ENCODE measurements at places on chromosomes 13 and 19. TPM values are rescaled to one million over a fixed set of nuclear protein-coding genes. Genes with fewer than 3 reads are reported as not detected.

GRCh38 chr19:29285878-29286277 lies 72.9 kb upstream of the UQCRFS1 start:
- DNase-seq: peak; percentile 77

DNA sequence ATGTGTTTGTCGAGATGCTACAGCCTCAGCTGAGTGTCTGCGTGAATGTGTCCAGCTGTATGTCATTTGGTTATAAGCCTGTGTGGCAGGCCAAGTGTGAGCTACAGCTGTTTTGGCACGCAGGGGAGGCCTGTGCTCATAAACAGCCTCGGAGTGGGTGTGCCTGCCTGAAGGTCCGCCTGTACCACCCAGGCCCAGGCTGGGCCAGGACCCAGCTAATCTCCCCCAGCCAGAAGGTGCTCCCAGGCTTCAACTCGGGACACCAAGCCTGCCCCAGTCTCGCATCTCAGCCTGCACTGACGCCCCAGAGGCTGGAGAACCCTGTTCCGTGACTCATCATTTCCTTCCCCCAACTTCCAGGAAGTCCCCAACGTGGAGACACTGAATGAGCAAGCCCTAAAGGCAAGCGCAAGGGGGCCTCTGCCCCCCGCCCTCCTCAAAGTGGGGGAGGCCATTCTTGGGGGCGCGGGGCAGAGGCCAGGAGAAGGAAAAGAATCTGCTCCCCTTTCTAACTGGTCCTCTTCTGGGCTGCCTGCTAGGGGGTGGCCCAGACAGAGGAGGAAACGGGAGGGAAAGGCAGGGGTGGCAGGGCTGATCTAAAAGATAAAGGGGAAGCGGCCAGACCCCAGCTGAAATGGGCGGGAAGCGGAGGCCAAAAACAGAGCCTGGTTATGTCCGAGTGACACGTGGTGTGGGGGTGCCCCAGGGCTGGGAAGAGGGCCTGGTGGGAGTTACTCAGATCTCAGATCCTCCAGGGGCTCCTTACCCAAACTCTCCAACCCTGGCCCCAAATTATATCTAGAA lies 2.0 kb downstream of the SLC1A5 start:
- no peak for DNase-seq

DNA sequence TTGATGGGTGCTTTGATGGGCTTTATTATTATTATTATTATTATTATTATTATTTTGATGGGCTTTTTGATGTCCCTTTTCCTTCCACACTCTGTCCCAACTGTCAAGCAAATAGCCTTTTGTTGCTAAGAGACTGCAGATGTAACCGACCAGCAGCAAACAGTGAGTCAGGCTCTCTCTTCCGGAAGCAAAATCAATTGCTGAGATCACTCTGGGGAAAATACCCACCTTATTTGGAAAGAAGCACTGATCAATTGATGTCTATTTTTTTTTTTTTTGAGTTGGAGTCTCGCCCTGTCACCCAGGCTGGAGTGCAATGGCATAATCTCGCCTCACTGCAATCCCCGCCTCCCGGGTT lies 2.9 kb downstream of the LDLR start:
- DNase-seq: no peak

DNA sequence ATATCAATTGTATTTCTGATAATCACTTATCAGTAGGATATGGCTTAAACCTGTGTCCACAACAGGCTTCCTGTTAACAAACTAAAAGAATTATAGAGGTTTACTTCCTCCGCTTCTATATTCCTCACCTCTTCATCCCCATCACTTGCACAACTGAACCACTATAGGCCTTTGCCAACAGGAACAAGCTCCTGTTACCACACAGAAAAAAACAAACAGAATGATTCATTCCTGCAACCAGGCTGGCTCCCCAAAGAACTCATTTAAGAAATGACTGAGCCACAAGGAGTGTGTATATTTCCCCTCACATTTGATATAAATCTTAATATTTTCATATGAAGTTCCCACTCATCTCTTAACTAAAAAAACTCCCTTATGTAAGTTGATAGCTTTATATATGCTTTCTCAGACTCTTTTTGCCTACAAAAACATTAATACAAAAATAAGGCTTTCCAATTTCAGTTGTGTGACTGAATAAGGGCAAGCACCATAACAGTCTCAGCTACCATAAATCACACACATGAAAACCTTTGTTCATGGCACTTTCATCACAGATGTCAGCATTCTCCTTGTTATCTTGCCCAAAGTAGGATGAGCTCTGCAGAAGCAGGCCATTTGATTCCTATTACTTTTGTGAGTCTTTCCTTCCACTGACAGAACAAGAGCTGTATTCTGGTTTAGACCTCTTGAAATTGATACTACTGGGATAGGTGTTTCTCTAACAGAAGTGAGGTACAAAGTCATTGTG lies 366.8 kb downstream of the SLITRK1 start:
- no peak for DNase-seq

The F2RL3 gene
- not detected for total RNA-seq

DNA sequence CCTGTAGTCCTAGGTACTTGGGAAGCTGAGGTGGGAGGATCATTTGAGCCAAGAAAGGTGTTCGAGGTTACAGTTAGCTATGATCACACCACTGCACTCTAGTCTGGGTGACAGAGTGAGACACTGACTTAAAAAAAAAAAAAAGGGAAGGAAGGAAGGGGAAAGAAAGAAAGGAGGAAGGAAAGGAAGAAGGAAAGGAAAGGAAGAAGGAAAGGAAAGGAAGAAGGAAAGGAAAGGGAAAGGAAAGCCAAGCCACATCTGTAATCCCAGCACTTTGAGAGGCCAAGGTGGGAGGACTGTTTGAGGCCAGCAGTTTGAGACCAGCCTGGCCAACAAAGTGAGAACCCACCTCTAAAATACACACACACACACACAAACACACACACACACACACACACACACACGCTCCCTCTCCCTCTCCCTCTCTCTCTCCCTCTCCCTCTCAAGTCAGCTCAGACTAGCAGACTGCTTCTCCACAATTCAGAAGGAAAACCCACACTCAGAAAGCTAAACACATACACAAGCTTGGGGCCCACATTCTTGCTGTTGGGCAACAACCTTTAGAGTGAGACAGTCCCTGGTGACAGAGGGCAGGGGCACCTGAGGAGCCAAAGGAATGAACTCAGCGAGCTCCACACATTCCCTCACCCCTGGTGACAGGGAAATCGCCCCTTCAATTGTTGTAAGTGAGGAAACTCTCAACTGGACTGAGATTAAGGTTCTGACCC lies 2.7 kb downstream of the ZNF709 start:
- DNase-seq: no peak

DNA sequence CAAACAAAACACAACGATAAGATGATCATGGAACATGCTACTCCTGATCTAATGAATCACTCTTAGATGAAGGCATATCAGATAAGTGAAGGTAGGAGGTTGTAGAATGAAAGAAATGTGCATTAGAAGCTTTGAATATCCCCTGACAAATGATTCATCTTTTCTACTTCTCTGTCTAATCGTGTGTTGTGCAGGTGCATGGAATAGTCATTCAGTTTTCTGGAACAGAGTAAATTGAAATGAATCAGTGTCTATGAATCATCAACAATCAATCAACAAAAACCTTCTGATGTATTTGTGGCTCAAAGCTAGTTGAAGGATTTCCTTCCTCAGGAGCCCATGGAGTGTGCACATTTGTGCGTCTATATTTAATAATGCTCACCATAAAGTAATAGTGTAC lies 1290.4 kb upstream of the PCDH20 start:
- DNase-seq: no peak

- DNase-seq: no peak
These were observed 712.7 kb downstream of the UQCRFS1 start for GRCh38 chr19:28500296-28500695.

DNA sequence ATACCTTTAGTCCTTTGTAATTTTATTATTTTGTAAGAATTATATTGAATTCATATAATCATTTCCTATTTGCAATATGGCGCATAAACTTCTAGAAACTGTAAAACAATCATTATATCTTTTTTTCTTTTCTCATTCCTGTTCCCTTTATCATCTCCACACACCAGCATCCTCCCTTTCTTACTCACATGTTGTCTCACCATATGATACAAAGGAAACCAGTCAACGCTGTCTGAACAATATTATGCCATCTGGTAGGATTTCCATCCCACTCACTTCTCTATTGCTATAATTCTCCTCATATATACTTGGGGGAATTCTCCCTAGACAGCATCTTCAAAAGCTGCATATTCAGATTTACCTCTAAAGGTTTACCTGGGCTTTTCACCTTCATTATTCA lies 389.8 kb downstream of the NDFIP2 start:
- no peak for DNase-seq

The ELANE gene
- not detected for total RNA-seq

DNA sequence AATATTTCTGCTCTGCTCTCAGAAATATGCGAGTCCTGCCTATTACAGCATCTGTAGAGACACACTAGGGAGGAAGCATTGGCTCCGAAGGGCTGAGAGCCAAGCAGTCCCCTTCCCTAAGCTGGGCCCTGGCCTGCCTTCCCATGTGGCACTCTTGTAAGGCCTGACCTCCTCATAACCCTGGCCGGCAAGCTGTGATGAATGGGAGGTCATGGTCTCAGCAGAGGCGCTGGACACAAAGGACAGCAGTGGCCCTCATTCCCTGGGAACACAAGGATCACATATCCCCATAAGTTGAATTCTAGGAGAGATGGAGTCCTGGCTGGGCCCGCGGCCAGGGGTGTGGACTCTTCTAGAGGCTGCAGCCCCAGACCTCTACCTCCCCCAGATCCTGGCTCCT lies 483.3 kb downstream of the ZNF536 start:
- no peak for DNase-seq

The KIR2DL3 gene
- total RNA-seq: not detected

GRCh38 chr13:68030152-68030809 lies 800.1 kb upstream of the PCDH9 start:
- no peak for DNase-seq

The LAIR1 gene
- not detected for total RNA-seq

The FSD1 gene
- 53.9 TPM for total RNA-seq

The TBXA2R gene
- 0.64 TPM for total RNA-seq

- DNase-seq: no peak
These were observed 14.3 kb downstream of the BCAT2 start for GRCh38 chr19:48796298-48797083.

The GARIN5A gene
- 10.5 TPM for total RNA-seq

The SELENOV gene
- total RNA-seq: 6.9 TPM

DNA sequence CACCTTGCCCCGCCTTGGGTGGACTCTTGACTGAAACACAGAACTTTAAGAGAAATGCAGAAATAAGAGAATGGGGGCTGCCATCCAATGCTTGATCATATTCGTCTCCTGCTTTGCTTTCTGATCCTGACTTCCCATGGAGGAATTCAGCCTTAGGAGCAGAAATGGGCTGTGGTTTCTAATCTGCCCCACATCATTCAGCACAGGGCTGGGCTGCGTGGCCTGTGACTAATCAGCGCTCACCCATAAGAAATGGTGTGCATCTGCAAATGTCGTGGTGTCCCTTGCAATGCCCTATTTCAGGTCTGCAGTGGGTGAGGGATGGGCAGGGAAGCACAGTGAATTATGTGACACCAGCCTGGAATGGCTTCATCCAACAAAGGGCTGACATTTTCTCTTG lies 60.7 kb upstream of the URI1 start:
- no peak for DNase-seq

The MAST1 gene
- 11.8 TPM for total RNA-seq

DNA sequence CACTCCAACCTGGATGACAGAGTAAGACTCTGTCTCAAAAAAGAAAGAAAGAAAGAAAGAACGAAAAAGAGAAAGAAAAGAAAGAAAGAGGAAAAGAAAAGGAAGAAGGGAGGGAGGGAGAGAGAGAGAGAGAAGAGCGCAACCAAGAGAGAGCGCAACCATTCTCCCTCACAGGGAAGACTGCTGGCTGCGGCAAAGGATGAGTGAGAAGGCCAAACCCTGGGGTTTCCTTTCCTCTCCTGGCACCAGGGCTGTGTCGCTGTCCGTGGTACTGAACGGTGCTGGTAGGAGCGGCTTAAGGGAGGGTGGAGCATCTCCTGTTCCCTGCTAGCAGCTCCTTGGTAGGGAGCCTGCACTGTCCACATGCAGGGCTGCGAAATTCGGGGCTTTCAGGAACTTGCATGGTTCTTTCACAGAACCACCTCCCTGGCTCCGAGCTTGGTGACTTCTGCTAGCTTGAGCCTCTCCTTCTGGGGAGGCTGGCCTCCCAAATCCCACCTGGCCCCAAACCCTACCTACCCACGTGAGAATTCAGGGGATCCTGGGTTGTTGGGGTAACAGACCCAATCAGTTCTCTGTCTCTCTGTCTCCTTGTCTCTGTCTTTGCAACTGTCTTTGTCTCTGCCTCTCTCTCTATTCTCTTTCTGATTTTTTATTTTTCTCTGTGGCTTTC lies 51.1 kb upstream of the ZNRF4 start:
- peak; percentile 94 for DNase-seq

- DNase-seq: peak; percentile 94
These were observed at the start of gene SYNE4 for GRCh38 chr19:36008336-36008978. TSS of gene SYNE4 (minus strand) at chr19:36008813. CDS start at chr19:36008681, 132 bp downstream.

The SIGLEC10 gene
- total RNA-seq: not detected

GRCh38 chr19:681029-682019 lies 5.1 kb downstream of the FSTL3 start:
- no peak for DNase-seq

The GRK1 gene
- total RNA-seq: 0.31 TPM

The SSC5D gene
- 3.2 TPM for total RNA-seq

The KLK1 gene
- total RNA-seq: 2.1 TPM

GRCh38 chr19:6707011-6707657 lies 13.3 kb downstream of the C3 start:
- no peak for DNase-seq

GRCh38 chr13:45479661-45480060 lies 14.9 kb downstream of the COG3 start:
- no peak for DNase-seq

The CYP2S1 gene
- 159 TPM for total RNA-seq

DNA sequence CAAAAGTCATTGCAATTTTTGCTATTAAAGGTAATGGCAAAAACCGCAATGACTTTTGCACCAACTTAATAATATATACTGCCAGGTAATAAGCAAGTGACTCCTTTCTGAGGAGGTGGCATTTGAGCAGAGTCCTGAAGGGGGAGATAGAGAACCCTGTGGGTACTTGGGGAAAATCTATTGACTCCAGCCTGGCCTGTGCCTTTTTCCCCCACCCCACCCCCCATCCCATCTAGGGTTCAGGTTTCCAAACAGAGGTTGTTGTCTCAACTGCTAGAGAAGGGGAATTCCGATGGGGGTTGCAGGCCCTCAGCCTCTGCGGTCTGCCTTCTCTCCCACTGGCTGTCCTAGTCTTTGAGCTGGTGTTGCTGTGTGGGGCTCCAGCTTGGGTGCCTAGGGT lies 11.5 kb downstream of the S1PR2 start:
- DNase-seq: peak; percentile 79

DNA sequence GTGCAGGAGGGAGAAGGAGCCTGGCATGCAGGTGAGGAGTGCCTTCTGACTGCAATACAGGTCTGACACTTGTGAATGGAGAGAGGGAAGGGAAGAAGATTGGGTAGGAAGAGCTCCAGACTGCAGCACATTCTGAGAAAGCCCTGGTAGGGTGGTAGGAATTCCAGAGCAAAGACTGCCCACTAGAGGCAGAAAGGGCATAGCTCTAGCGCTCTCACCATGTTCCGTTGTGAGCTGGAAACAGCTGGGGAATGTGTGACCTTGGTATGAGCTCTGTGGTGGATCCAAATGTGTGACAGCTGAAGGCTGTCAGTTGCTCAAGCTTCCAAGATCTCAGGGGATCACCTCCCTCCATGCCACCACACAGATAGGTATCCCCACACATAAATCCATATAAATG lies 2.9 kb upstream of the MTUS2 start:
- DNase-seq: peak; percentile 47

All from H9 (cell line).